ENCODE measurements at places on chromosomes 16 and 17.

GRCh38 chr16:68724797-68725196, 12.3 kb upstream of the CDH1 start:
- no peak for DNase-seq

GRCh38 chr17:58394534-58395223, 22.7 kb downstream of the RNF43 start:
- DNase-seq = no peak

DNA sequence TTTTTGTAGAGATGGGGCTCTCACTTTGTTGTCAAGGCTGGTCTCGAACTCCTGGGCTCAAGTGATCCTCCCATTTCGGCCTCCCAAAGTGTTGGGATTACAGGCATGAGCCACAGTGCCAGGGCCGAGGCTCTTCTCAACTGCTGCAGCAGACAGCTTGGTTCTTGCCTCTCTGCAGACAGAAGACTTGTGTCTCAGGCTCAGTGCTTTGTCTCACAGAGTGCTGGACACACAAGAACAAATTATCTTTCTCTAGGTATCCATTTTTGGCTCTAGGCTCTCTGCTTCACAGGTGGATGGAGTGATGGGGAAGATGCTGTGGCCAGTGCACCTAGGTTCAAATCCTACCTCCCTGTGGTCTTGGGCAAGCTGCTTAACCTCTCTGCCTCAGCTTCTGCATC, 80.8 kb upstream of the RNU2-1 start:
- no peak for DNase-seq

GRCh38 chr17:65659512-65659911, 98.1 kb upstream of the AXIN2 start:
- DNase-seq = no peak

DNA sequence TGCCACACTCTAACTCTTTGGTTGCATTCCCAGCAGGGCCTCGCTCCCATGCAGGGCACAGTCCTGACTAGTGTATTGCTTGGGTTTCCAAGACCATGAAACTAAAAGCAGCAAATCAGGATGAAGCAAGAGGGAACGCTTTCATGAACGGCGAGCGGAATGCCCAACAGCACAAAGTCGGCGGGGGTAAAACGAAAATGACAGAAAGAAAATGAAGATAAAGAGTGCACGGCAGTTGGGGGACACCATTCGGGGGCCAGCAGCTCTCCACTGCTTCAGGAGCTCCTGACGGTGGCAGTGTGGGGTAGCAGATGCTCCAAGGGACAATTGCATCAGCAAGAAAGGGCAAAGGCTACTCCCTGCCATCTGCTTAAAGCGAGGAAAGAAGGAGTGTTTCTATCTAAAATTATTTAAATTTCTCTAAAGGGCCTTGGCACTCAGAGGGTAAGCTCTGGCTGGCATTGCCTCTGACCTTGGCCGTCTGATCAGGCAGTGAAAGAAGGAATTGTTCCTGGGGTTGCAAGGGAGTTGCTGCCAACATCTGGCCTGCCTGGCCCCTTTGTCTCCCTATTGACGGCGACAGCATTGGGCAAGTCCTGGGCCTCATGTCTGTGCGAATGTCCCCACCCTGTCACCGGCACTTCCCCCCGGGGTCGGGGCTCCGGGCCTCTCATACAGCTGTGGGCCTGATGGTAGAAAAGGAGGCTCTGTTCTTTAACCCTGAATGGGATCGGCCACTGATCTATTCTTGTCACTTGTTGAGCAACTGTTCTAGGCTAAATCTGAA, 138.2 kb downstream of the CMIP start:
- no peak for DNase-seq

- DNase-seq = peak; percentile 75
Measured at GRCh38 chr17:73770115-73770848, 126.0 kb upstream of the SDK2 start.

DNA sequence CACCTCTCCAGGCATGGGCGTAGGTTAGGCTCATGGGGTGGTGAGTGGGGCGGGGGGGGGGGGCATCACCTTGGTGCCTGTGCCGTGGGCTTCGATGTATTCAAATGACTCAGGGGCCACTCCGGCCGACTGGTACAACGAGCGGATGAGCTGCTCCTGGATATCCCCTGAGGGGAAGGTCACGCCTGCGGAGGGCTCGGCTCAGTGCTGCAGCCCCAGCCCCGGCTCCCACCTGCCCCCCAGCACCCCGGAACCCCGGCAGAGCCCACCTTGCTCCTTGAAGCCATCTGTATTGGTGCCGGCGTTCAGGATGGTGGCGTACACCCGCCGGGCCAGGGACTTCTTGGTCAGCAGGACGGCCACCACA, 5.4 kb downstream of the FASN start:
- DNase-seq = no peak

GRCh38 chr16:85202631-85203461, 90.6 kb upstream of the CIBAR2 start:
- DNase-seq = peak; percentile 91

- no peak for DNase-seq
Measured at GRCh38 chr17:41553987-41554680, 17.7 kb downstream of the KRT9 start.

- no peak for DNase-seq
Measured at GRCh38 chr17:30360086-30360808, 18.5 kb upstream of the CPD start.

- DNase-seq = peak; percentile 52
Measured at GRCh38 chr16:85002099-85002541, 9.2 kb downstream of the ZDHHC7 start.

DNA sequence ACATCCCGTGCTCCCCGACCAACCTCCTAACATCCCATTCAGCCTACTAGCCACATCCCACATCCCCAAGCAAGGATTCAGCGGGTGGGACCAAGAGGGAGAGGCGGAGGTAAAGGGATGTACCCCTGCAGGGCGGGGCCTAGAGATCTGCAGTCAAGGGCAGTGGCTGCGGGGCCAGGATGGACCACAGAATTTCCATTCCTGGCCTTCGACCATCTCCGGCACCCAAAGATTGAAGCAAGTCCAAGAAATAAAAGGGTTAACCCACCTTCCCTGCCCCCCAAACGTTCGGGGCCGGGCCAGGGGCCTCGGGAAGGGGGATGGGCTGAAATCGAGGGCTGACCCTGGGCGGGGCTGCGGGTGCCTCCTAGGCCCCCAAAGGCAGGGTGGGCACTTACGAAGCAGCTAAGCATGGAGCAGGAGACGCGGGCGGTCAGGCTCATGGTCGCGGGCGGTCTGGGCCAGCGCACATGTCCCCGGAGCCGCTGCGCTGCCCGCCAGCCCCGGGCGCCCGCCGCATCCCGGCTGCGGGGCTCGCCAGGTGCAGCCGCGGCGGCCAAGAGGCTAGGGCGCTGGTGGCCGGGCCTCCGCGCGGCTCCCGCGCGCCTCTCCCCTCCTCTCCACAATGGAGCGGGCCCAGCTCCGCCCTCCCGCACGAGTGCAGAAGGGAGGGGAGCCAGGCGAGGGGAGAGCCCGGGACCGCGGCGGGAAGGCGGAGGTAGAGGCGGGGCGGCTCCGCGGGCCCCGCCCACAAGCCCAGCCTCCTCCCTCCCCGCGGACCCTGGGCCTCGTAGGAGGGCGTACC, at the start of gene MTMR4:
Gene MTMR4, minus strand, starts transcription at position 674 of the 805 bp plus-strand sequence. Its CDS starts 231 bp downstream, at position 443.
- DNase-seq = peak; percentile 39

DNA sequence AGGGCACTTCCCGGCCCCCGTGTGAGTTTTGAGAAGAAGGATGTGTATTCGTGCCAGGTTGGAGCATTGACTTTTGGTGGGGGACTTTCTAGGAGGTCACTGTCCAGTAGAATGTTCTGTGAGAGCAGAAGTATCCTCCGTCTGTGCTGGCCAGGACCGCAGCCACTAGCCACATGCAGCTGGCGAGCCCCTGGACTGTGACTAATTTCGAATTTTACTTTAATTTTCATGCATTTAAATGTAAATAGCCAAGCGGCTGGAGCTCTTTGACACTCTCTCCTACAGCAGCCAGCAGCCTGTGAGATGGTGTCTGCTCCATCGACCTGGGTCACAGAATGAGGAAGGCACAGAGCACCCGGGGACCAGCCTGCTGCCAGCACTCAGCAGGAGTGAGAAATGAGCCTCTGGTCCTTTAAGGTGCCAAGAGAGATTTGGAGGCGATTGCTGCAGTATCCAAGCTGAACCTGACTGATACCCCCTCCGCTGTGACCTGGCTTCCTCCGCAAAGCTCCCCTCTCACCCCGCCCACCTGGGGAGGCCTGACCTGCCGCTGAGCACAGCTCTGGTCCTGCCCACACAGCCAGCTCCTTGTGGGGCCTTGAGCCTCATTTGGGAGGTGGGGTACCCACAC, 7.8 kb downstream of the ATP2A3 start:
- no peak for DNase-seq

DNA sequence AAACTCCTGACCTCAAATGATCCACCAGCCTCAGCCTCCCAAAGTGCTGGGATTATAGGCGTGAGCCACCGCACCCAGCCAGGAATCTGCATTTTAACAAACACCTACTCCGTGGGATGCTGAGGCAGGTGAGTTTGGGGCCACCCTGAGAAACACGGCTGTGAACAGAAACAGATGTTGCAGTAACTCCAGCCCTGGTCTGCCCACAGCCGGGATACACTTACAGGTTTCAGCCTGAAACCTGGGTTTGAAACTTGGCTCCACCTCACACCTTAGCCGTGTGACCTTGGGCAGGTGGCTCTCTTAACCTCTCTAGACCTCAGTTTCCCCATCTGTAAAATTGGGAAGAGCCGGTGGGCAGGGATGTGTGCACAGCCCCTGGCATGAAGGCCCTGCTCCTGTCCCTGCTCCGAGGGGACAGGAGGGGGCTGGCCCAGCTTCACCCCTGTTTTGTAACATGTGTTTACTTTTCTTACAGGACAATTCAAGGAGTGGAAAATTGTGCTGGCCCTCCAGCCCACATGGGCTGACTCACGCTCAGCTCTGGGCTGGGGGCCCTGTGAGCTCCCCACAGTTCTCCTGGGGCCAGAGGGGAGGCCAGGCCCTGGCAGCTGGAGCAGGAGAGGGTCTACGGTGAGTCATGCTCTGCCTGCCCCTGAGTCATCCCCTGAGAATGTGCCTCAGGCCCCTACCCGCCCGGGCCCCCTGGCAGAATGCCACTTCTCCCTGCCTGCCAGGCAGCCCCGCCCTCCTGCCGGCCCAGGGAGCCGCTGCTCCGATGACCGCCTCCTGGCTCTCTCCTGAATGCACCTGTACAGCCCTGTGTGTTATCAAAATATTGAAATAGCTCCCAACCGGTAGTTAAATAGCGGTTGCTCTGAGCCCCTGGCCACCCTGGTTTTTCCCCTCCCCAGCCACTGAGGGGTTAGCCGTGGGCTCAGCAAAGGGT, 7.7 kb upstream of the PPL start:
- peak; percentile 94 for DNase-seq

GRCh38 chr17:4490109-4490591, 8.5 kb upstream of the SPNS2 start:
- no peak for DNase-seq

DNA sequence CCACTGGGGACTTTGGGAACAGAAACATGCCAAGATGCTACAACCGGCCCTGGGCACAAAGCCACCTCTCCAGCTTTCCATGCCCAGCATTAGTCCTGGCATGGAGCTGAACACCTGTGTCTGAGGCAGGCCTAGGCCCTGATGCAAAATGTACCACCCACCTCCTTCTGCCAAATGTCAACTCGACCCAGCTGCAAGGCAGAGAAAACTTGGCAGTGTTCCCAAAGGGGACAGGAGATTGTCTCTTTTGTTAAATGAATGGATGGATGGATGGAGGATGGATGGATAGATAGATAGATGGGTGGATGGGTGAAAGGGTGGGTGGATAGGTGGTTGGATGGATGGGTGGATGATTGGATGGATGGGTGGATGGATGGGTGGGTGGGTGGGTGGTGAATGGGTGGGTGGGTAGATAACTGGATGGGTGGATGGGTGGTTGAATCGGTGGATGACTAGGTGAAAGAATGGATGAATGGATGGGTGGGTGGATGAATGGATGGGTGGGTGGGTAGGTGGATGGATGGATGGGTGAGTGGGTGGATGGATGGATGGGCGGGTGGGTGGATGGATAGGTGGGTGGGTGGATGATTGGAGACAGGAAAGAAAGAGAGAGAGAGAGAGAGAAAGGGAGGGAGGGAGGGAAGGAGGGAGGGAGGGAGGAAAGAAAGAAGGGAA, 73.4 kb upstream of the TNRC6C start:
- DNase-seq = no peak

DNA sequence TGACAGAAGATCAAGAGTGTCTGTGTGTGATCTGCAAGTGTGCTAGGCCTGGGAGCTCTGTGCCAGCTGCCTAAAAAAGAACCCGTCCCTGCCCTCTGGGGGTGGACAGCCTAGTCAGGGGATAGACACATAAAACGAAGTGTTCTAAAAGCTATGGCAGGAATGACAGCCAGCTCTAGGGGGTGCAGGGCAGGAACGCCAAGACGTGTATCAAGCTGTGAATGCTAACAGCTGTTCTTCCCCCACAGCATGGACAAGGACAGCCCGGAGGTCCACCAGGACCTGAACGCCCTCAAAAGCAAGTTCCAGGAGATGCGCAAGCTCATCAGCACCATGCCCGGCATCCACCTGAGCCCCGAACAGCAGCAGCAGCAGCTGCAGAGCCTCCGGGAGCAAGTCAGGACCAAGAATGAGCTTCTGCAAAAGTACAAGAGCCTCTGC, 5.1 kb downstream of the RASD1 start:
- no peak for DNase-seq

DNA sequence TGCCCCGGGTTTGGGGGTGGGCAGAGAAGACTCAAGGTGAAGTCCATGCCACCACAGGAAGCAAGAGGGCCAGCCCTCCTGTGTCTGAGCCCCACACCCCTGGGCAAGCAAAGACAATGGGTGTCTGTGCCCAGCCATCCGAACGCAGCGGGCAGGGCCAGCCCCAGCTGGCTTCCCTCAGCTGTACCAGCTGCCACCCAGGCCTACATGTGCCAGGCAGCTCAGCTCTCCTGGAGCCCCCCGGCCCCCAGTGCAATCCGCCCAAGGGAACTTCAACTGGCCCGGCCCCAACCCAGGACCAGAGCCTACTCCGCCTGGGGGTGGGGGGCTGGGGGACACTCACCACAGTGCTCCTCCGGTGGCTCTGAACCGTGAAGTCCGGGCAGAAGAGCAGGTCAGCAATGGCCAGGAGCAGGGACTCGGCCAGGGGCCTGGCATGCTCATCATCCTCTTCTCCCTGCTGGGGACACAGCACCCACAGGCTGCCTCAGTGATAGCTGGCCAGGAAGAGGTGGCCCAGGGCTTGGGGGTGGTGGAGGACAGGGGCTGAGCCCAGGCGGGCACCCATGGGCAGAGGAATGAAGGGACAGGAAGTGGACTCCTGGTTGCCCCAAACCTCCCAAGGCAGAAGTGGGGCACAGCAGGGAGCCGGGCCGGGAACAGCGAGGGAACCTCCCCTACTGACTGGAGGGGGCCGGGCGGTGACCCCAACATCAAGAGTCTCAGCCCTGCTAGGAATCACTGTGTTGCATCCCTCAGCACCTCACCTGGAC, 9.8 kb downstream of the HID1 start:
- DNase-seq = no peak

GRCh38 chr16:82091241-82091640, 56.2 kb downstream of the HSD17B2 start:
- DNase-seq = peak; percentile 72

DNA sequence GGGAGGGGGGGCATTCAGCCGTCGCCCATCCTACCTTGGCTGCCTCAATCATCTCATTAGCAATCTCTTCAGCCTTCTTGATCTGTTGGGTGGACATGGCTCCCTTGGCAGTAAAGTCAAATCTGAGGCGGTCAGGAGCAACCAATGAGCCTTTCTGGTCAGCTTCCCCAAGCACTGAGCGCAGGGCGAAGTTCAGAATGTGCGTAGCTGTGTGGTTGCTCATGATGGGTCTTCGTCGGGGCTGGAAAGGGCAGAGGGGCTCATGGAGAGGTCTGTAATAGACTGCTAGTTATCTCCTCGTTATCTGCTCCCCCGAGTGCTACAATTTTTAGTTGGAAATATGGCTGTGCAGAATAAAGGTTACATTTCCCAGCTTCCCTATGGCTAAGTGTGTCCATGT, 7.2 kb upstream of the EXOSC6 start:
- no peak for DNase-seq
